ENCODE measurements at places on chromosomes 5 and 9.

DNA sequence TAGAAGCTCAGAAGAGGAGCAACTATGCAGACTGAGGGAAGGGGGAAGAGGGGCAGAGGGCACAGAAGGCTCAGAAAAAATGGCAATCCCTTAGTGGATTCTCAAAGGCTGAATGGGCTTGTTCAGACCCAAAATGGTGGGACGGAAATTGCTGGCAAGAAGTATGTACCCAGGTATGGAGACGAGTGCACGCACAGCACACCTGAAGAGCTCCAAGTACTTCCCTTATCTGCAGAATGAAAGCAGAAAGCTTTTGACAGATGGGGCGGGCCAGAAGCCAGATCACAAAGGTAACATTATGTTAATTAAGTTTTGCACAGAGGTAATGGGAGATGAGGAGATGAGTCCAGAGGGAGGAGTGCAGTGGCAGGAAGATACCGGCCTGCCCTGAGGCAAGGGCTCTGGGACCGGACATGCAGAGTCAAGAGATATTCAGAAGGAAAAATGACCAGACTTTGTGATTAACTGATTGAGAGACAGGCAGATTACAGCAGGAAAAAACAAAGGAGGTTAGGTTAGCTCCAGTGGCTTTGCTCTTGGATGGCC, 138.1 kb upstream of the PIK3R1 start:
- no peak for DNase-seq

- no peak for DNase-seq
Measured at GRCh38 chr5:28810751-28811136, 1772.4 kb upstream of the CDH9 start.

- no peak for DNase-seq
Measured at GRCh38 chr5:149826574-149826973, 96.5 kb downstream of the PPARGC1B start.

- DNase-seq = no peak
Measured at GRCh38 chr9:89182369-89182768, 3.8 kb upstream of the SHC3 start.

DNA sequence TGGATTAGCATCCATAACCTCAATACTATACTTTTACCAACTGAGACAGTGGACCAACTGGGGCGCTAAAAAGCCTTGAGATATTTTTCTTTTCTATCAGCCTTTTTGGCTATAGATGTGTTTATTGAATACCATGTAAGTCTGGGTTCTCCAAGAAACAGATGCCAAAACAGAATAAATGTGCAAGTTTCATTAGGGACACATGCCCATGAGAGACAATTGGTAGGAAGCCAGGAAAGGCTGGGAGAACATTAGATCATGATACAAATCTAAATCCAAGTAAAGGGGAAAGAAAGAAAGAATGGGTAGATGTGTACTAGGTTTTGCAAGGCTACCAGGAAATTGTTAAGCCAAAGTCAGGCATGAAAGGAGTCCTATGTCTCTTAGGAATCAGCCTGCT, 152.5 kb downstream of the KCTD16 start:
- DNase-seq = no peak

GRCh38 chr5:155878991-155879575, 447.9 kb upstream of the SGCD start:
- DNase-seq = no peak

DNA sequence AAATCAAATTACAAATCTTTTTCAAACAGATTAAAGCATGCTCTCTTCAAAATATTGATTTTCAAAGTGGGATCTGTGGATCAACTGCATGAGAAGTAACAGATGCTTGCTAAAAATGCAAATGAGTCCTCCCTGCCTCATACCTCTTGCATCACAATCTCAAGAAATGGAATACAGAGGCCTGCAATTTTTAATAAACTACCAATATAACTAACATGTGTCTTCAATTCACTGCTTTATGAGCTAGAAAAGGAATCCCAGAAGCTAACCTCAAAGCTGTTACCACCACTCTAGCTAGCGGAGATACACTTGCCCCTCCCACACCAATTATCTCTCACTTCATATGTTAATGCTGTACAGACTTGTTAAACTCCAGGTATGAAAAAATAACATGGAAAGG, 9.6 kb downstream of the OR13C5 start:
- no peak for DNase-seq

- DNase-seq = no peak
Measured at GRCh38 chr9:96327694-96328352, 25.8 kb upstream of the HSD17B3 start.

- DNase-seq = no peak
Measured at GRCh38 chr9:14542071-14542470, 151.2 kb downstream of the ZDHHC21 start.
